SW 1271 (cell line): ENCODE measurements at places on chromosomes 2 and 18.

DNA sequence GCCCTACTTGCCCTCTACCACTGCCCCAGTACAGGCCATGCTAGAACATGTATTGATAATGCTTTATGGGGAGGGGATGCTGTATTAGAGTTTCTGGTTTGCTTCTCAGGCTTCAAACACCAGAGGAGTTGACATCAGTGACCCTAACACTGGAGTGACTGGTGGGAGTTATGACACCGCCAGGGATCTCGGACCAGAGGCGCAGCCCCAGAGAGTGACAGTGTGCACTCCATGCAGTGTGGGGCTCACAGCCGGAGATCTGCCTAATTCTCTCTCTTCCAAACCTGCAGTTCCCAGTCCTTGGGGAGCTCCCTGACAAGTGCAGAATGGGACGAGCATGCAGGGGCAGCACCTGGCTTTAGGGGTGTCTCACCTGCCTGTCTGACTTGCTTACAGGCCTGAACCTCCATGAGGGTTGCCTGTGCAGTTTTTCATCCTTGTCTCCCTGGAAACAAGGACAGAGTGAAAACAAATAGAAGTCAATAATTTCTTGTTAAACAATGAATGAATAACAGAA is 244.9 kb upstream of the MYT1L start:
- DNase-seq: no peak

DNA sequence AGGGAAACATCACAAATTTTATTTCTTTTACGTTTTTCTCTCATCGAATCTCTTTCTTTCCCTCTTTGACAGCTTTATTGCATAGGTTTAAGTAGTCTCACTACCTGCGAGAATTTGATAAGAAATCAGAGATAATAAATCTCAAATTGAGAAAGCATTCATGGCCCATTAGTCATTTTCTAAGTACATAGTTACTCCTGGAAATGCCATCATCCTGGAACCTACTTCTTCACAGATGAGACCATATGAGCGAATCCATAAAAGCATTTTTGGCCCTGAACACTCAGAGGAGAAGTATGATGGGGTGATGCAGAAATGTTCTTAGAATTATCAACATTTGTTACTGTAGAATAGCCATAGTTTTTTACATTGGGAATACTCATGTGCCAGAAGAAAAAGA is 138.0 kb upstream of the ARHGAP28 start:
- DNase-seq: no peak

GRCh38 chr2:122255924-122256323 is 500.5 kb downstream of the TSN start:
- DNase-seq: peak; percentile 87

DNA sequence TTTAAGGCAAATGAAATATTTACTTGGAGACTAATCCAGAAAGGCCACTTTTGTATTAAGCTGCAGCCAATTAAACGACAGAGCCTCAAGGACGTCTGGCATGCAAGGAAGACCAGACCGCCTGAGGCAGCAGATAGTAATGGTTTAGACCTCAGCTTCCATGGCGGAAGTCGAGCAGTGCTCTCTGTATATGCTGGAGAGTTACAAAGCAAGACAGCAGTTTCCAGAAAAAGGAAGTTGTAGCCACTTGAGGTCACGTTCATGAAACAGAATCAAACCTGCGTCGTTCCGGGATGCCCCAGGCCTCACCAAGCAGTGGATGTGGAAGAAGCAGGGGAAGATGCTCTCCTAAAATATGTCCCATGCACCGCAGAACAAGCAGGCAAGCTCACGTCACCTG is 142.0 kb downstream of the PTGR3 start:
- DNase-seq: no peak

DNA sequence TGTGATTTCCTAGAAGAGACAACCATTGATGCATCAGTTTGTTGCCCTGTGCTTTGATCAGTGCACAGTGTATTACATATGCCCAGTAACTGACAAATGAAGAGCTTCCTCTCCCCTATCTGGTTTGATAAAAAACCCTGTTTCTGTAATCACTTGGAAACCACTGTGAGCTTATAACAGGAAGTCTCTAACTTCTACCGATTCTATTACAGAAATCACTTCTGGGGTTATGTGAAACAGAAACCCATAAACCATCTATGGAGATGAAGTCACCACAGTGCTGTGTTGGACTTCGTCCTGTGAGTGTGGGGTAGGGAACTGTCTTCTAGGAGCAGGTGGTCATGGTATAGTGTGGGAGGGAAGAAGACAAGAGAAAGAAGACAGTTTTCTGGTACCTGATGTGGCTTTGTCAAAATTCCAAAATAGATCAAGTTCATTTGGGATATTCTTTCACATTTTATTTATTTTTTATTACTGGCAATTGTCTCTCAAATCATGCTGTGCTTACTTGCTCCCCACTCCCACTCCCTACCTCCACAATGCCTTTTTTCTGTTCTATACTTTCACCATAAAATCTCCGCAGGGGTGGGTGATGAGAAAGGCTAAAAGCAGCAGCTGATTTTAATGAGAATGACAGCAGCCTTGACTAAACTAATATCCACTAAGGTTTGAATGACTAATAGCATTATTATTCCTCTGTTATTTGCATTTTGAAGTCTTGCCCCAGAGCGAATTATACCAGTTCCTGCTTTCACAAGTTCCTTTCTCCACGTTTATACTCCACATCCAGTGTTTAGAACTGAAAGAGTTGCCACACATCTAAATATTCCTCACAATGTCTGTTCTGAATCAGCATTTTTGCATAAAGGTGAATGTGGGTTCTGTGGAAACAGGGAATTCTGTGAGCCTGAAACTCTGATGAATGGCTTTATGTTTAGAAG is 41.7 kb upstream of the RND3 start:
- DNase-seq: peak; percentile 24

DNA sequence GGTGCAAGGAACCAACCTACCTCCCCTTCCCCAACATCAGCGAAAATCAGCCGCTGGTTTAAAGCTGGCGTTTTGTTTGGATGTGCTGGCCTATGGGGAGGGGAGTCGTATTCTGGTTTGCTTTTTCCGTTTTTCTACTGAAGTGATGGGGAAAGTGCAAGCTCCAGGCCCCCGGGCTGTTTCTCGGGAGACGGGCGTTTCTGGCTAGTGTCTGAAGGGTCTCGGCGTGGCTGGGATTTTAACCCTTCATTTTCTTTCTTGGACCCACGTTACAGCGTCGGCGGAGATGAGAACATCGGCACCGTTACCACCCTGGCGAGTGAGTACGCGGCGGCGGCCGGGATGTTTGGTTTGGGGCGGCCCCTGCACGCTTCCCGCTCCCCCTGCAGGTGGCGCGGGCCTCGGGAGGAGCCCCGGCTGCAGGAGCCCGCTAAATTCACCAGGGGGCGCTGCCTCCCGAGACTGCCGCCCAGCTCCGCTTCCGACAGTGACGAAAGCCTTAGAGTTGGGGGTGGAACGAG is 70.7 kb downstream of the PLB1 start:
- DNase-seq: peak; percentile 38

DNA sequence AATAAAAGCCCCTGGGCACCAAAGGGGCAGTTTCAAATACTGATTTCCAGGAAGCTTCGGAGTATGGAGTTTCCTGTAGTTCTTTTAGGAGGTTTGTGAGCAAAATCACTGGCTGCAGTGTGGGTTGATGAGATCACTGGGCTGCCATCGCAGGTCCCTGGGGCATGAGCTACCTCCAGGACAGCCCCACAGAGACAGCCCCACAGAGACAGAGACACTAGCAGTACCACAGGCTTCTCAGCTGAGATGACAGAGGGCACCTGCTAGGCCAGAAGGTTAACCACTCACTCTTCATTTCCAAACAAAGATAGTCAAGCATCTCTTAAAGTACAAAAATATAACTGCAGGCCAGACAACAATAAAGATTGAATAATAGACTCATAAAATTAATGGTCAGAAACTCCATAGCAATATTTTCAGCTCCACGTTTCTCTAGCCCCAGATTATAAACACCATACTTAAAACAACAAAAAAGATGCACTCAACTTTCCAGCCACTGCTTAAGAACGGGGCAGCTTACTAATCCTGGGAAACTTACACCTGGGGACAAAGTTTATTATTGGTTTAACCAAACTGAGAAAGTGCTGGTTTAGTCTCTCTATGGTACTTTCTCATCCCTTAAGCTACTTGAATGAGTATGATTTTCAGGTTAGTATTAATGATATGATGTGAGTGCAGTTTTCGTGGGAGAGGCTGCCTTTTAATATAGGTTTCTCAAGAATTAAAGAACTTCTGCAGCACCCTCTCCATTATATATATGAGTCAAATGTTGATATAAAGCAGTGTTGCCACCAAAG is 11.6 kb downstream of the AFF3 start:
- DNase-seq: no peak

DNA sequence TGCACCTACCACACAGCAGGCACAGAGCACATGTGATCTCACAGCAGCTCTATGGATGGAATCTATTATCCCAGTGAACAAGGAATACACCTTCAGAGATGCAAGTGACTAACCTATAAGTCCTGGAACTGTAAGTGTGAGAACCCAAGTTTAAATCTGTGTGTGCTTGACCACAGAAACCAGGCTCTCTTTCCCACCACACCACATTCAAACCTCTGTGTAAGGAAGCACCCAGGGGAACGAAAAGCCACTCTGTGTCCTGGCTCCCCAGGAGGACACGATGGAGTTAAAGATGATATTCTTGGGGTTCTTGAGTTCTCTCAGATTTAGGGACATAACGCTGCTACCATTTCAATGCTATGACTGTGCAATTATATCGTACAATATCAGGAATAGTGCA is 38.9 kb downstream of the TTR start:
- no peak for DNase-seq

- DNase-seq: peak; percentile 49
Measured at GRCh38 chr18:74652392-74652988, 54.8 kb downstream of the ZNF407 start.

GRCh38 chr2:149068996-149069888 is 30.7 kb downstream of the LYPD6B start:
- DNase-seq: no peak

- no peak for DNase-seq
Measured at GRCh38 chr18:64380117-64380516, 231.2 kb upstream of the LINC00305 start.

- DNase-seq: no peak
Measured at GRCh38 chr18:63148449-63149301, 170.9 kb downstream of the BCL2 start.

GRCh38 chr2:211435331-211435730 is 878.9 kb downstream of the CPS1 start:
- no peak for DNase-seq

DNA sequence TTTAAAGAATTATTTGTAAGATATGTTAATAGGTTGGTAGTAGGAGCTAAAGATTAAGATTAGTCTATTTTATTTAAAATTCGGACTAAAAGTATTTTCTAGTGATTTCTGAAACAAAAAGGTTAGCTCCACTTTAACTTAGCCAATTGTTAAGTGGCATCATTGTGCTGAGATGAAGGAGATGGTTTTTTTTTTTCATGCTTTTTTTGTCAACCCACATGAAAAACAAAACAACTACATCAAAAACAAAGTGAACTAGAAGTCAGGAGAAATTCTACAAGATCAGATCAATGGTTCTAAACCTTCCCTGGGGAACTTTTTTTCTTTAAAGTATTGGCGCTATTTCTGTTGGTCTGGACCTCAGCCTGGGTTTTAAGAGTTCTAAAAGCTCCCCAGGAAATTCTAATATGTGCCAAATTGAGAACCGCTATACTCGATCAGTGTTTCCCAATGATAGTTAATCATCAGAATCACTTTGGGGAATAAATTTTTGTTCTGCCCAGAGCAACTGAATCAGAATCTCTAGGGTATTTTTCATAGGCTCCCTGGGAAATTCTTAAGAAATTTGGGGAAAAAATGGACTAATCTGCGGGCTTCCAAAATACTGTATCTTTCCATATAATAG is 2.3 kb downstream of the ZC3H6 start:
- DNase-seq: no peak

- no peak for DNase-seq
Measured at GRCh38 chr2:81739966-81740365, 1435.4 kb upstream of the LRRTM1 start.

- no peak for DNase-seq
Measured at GRCh38 chr2:50958504-50958903, 73.4 kb downstream of the NRXN1 start.

DNA sequence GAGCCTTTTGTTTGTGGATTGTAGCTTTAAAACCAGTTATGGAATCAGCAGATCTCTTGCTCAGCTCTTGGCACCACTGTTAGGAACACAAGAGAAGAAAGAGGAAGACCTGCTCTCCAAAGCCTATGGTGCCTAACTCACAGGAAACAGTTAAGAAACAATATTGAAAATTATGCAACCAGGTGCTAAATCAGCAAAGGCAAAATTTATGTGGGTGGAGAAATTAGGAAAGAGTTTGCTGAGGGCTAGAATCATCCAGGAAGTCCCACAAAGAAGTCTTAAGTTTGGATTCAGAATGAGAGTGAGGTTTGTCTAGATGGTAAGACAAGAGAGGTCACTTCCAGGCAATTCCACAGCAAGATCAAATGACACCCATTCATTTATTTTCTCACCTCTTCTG is 49.4 kb downstream of the AOX1 start:
- no peak for DNase-seq

DNA sequence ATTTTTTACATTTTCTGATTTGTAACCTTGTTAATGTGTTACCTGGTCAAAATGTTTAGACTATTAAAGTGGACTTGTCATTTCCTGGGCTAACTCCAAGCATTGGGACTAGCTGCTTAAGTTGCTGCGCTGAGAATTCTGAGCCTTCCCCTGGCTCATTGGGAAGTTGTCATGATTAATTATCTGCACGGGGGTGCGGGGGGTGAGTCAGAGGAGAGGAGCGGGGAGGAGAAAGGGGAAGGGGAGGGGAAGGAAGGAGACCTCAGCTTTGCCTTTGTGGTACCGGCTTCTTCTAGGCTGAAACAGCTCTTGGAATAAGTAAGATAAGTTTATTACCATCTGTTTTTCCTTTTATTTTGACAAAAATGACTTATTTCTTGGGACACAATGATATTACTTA is 52.9 kb upstream of the APCDD1 start:
- no peak for DNase-seq

GRCh38 chr2:89784960-89785359 is 1093.5 kb downstream of the RPIA start:
- no peak for DNase-seq

DNA sequence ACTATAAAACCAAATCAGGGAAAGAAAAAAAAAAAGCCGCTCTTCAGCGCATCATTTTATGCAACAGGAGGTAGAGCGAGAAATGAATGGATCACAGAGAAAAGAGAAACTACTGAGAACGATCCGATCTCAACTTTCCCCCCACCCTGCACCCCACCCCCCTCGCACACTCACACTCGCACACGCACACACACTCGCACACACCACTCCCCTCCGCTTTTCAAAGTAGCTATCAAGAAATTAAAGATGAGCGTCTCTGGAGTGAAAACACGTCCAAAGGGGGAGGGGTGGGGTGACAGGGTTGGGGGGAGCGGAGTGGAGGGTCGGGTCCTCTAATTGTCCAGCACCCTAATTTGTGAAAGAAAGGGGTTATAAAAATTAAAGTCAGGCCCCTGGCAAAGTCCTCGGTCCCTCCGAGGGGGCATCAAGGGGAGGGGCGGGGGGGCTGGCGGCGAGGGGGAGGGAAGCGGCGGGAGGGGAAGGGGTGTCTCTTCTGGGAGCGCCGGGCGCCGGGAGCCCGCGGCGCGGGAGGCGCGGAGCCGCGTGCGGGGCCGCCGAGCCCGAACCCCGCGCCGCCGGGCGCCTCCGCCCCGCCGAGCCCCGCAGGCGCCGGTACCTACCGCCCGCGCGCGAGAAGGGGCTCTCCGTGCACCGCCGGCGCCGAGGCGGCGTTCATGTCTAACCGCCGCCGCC is 428 bp downstream of the TCF4 start:
- DNase-seq: no peak

- no peak for DNase-seq
Measured at GRCh38 chr2:2640818-2641217, 309.7 kb upstream of the MYT1L start.
